Activated CD8-positive, alpha-beta memory T cell treated with anti-CD3 and anti-CD28 coated beads for 24 hours (primary cell): ENCODE measurements at places on chromosomes 1 and 21.

DNA sequence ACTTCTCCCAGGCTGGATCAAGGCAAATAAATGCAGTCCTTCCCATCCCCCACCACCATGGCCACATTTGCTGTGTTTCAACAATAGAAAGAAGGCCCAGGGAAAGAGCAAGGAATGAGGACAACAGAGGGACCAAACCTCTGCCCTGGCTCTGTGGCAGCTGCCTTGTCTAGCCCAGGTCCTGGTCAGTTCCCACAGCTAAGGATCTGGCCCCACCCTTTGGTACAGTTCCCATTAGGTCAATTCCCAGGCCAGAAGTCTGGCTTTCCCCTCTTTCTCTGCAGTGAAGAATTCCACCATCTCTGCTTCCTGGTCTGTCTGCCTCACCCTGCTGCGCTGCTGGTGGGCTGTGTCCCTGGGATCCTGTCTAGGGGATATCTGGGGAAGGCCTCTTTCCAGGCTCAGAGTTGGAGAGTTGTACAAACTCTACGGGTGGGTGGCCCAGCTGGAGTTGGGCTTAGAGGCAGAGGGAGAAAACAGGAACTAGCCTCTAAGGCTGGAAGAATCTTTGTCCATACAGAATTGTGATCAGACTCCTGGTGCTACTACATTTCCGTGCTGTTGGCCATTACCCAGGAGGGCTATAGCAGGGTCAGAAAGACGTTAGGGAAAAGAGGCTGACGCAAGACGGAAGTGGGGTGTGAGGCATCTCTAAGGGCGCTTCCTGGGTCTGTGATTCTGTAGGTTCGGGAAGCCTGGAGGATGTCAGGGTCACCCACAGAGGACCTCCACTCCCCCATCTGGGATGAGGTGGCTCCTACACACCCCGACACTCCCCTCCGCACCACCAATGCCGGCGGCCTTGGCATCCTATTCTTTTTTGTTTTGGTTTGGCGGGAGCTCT, 953 bp upstream of the NDUFS2 start:
- no peak for DNase-seq

DNA sequence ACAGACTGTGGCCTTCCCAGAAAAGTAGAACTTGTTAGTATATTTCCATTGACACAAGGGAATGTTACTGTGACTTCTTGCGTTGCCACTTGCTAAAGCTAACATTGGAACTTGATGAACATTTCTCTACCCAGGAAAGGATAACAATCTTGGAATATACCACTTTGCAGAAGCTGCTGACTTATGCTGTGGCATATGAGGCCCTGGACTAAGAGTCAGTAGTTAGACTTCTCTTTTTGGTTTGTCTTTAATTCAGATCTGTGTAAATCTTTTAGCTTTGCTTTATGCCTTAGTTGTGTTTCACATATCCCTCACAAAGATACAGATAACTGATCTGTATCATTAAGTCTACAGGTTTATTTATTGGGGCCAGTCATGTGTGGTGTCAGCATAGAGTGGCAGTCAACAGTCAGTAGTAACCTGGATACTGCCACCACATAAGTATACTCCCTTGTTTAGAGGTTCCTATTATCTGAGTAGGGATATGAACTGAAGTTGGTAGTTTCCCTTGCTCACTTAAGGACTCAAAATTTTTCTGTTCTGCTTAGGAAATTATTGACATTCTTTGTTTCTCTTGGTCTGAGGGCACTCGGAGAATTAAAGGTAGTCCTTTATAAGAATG, 14.7 kb downstream of the RNF2 start:
- DNase-seq = no peak

GRCh38 chr1:36555041-36555440, 72.3 kb upstream of the CSF3R start:
- DNase-seq = no peak

DNA sequence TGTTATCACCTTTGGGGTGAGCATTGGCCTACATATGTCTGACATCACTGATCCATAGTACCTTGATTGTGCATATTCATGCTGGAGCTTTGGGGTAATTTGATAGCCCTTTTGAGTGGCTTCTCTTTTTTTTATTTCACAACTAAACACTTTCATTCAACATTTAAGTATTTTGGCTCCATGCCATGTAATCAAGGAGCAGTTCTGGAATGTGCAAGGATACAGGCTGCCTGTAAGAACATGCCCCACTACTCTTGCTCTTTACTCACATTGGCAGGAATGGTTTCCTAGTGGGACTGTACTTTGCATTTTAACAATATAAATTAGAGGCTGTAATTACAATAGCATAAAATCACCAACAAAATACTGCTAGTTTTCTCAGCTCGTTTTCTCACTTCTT, 300.7 kb upstream of the SPAG17 start:
- no peak for DNase-seq

GRCh38 chr1:212218065-212218464, 67.1 kb upstream of the PPP2R5A start:
- DNase-seq = no peak

- DNase-seq = no peak
Measured at GRCh38 chr1:32695098-32695904, 7.3 kb downstream of the SYNC start.

GRCh38 chr1:228304225-228304624, 96.4 kb downstream of the OBSCN start:
- no peak for DNase-seq

DNA sequence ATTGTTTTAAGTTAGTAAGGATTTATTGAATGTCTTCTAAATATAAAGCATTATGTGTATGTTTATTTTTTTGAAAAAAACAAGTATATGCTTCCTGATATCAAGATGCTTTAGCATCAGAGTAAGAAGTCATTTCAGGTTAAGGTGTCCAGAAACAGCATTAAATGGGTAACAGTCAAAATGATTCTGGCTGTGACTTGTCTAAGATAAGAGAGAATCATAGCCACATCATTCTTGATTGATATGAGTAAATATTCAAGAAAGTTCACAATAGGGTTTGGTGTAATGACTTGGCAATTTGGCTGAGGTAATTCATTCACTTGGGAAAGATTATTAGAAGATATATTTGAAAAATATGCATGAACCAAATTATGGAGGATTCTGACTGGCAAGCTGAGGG, 193.8 kb downstream of the DPYD start:
- no peak for DNase-seq

DNA sequence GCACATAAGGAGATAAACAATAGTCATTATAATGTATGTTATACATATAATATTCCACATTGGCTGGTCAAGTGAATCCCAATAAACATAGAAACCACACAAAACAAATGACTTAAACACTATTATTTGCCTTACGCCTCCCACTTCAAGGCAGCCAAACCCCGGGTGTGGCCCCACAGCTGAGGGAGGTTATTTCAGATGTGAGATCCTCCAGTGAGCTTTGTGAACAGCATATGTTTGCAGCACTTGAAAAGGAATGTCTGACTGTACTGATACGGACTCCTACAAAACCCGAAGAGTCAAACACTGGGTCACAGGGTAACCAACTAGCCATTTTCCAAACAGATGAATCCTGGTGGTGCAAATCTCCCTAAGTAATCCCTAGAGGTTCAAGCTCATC, 27.1 kb upstream of the DISP1 start:
- DNase-seq = no peak

DNA sequence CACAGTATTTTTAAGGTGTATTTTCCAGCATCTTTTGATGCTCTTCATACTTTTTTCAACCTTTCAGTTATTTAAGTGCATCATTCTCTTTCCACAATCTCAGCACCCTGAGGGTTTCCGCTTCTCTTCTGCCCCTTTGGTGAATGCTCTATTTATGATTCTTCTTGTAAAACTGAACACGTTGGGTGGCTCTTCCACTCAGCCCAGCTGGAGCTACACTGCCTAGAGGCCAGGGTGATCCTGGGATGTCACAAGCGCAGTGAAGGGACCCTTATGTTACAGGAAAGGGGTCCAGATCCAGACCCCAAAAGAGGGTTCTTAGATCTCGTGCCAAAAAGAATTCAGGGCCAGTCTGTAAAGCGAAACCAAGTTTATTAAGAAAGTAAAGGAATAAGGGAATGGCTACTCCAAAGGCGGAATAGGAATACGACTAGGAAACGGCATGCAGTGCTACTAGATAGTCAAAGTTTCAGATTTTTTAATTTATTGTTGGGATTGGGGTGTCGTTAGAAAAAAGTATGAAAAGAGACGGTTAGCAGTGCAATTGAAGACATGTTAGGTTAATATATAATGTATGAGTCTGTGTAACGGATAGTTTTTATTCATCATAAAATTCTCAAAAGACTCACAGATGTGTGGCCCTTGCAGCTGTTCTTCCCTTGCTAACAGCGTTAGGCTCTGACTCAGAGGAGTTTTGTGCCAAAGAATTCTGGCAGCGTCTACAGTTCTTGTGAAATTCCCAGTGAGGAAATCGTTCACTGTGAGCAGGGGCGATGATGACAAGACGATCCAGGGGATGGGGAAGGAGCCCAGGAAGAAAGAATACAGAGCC, 14.4 kb upstream of the ERVH48-1 start:
- DNase-seq = no peak

DNA sequence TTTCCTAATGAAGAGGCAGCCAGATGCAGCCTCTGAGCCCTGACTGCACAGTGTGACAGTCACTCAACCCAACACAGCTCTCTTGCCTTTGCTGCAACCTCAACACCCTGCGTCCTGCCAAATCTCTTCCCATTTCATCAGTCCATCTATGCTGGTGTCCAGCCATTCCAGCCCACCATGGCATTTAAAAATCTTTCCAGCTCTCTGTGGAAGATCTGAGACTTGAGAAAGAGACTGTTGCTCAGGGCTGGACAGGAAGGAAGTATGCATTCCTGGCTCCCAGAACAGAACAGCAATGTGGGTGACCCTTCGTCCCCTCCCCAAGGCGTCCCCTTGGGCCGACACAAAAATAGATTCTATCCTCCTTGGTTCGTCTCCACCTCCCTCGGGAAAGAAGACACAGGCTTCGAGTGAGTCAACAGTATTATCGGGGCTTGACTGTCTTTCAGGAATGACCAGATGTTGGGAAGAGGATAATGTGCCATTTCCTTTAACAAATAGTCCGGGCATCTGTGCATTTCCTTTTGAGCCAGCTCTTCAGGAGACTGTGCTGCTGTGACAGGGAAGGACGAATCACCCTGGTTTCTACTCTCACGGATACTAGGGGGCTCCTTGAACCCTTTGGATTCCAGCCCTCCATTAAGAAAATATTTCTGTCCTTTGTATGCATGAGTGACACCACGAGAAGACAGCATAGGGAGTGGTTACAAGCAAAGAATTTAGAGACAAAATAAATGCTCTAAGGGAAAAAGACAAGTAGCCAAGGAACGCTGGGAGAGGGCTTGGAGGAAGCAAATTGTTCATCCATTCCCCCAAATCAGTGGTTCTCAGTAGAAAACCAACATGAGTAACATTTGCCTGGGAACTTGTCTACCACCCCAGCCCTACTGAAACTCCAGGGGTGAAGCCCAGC, 111.4 kb upstream of the CDC42BPA start:
- DNase-seq = no peak

DNA sequence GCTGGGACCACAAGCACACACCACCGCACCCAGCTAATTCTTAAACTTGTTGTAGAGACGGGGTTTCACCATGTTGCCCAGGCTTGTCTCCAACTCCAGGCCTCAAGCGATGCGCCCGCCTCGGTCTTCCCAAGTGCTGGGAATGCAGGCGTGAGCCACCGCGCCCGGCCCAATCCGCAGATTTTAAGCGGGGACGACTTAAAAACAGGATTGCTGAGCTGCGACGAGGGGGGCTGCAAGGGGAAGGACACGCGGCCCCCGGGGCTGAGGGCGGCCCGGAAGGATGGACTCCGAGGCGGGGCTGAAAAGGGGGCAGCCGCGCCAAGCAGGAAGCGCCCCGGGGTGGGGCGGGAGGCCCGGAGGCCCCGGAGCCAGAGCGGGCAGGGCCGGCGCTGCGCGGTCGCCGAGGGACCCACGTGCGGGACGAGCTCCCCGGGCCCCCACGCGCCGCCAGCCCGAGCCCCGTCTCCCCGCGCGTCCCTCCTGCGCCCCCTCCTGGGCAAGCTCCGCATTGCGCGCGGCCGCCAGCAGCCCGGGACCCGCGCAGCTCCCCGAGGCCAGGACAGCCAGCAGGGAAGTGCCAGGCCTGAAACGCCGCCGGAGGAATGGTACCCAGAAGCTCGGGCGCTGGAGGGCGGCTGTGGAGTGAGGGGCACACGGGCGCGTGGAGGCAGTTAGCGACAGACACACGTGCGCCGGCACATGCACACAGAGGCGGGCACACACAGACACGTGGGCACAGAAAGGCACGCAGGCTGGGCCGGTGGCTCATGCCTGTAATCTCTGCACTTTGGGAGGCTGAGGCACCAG, 5.5 kb upstream of the PRKCZ start:
- peak; percentile 95 for DNase-seq

DNA sequence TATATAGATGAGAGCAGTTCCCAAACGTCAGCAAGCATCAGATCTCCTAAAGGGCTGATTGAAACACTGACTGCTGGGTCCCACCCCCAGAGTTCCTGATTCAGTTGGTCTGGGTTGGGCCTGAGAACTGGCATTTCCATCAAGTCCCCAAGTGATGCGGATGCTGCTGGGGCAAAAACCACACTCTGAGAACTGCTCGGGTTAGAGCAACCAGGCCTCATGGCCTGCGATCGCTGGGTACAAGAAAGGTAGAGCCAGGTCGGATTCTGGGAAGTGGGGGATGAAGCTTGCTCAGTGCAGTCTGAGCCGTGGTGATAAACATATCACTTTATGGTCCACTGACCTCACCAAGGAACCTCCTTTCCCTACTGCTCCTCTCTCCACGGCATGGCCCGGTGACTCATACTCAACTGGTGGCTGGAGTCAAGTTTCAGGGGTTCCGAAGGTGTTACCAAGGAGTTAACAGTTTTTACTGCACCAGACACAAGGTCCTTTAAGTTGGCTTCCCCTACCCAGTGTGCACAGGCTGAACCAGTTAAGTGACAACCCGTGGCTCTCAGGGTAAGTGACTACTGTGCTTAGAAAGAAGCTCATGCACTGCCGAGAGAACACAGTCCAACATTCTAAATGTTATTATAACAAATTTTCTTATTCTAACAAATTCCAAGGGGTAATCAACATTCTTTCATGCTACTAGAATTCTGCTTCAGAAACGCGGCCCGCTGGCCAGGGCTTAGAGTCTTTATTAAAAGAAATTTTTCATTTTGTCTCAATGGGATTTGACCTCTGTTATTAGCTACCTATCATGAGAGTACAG, 153.5 kb downstream of the TGFBR3 start:
- peak; percentile 69 for DNase-seq
